Central memory CD8-positive, alpha-beta T cell (primary cell): ENCODE measurements at places on chromosomes 13 and 19.

DNA sequence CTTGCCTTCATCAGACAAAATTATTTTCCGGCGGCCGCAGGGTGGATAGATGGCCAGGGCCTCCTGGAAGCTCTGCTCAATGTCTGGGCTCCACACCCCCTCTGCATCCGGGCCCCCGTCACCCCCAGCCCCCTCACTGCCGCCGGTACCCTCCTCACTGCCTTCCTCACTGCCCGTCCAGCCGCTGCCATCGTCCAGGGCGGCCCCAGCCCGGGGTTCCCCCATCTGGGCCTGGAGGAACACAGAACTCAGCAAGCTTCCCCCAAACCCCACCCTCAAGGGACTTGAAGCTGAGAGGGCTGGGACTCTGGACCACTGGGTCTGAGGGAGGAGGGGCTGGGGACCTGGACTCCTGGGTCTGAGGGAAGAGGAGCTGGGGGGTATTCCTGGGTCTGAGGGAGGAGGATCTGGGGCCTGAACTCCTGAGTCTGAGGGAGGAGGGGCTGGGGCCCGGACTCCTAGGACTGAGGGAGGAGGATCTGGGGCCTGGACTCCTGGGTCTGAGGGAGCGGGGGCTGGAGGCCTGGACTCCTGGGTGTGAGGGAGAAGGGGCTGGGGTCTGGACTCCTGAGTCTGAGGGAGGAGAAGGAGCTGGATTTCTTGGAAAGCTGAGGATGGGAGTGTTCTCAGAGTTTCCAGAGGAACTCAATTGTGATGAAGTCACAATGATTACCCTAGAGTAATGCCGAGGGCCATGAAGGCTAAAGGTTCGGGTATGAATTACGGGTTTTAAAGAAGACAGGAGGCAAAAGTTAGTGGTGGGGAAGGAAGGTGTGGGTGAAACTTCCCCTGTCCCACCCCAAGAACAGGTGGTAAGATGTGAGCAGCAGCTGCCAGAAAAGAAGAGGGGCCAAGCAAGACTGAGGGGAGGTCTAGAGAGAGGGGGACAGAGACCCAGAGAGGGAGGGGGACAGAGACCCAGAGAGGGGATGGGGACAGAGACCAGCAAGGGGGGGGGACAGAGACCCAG is 2.1 kb downstream of the TEAD2 start:
- H3K36me3 ChIP-seq: peaks cover 3% of the 10 kb centered on the region
- no peak overlapping the region for H3K27ac ChIP-seq
- no peak overlapping the region for H3K4me3 ChIP-seq
- peaks cover 15% of the 10 kb centered on the region for H3K4me1 ChIP-seq

DNA sequence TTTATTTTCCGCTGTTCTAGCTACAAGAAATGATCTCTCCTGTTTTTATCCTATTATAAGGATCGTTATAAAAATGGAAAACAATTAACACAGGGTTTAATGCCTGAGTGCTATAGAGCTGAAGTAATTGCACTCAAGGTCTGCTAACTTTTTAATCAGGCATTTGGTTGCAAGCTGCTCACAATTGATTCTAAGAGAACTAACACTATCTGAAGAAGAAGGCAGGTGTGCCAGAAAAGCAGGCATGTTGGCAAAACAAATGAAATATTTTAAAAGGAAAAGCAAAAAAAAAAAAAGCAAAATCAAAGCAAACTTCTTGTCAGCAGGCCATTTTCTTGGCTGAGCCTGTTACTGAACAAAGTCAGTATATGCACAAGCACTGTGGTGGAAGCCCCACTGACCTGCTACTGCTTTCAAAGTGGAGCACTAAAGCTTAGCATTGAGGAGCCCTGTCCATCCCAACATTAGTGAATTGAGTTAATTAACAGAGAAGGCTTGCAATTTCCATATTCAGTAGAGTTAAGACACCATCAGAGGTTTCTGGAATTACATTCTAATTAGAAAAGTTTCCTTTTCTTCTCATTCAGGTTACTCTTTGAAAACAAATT is 574.2 kb downstream of the PCDH9 start:
- H3K4me3 ChIP-seq: no peak overlapping the region
- no peaks in the 10 kb centered on the region for H3K36me3 ChIP-seq
- DNase-seq: no peak
- H3K27ac ChIP-seq: no peak overlapping the region
- no peaks in the 10 kb centered on the region for H3K4me1 ChIP-seq
- no peaks in the 10 kb centered on the region for H3K27me3 ChIP-seq

DNA sequence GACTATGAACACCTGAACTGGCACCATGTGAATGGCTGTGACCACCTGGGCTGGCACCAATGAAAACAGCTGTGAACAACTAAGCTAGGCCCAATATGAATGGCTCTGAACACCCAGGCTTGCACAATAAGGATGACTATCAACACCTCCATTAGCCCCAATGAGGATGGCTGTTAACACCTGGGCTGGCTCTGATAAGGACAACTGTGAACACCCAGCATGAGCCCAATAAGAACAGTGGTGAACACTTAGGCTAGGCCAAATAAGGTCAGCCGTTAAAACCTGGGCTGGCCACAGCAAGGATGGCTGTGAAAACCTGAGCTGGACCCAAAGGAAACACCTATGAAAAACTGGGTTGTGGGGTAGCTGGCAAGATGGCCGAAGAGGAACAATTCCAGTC is 1163.1 kb downstream of the UQCRFS1 start:
- H3K27me3 ChIP-seq: no peaks in the 10 kb centered on the region
- no peak overlapping the region for H3K4me3 ChIP-seq
- no peak for DNase-seq
- no peaks in the 10 kb centered on the region for H3K36me3 ChIP-seq
- no peaks in the 10 kb centered on the region for H3K4me1 ChIP-seq

DNA sequence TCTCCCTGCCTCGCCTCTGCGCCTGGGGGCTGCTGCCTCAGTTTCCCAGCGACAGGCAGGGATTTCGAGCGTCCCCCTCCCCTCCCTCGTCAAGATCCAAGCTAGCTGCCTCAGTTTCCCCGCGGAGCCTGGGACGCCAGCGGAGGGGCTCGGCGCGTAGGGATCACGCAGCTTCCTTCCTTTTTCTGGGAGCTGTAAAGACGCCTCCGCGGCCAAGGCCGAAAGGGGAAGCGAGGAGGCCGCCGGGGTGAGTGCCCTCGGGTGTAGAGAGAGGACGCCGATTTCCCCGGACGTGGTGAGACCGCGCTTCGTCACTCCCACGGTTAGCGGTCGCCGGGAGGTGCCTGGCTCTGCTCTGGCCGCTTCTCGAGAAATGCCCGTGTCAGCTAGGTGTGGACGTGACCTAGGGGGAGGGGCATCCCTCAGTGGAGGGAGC is 722 bp upstream of the ICAM1 start:
- H3K27ac ChIP-seq: peak overlapping the region; percentile 94
- H3K36me3 ChIP-seq: peaks cover 17% of the 10 kb centered on the region
- H3K4me1 ChIP-seq: peaks cover 43% of the 10 kb centered on the region
- peak overlapping the region; percentile 83 for H3K4me3 ChIP-seq

GRCh38 chr13:30673669-30674521 is 56.2 kb downstream of the USPL1 start:
- H3K27me3 ChIP-seq: no peaks in the 10 kb centered on the region
- peak overlapping the region; percentile 99 for H3K27ac ChIP-seq
- peaks cover 17% of the 10 kb centered on the region for H3K4me1 ChIP-seq
- DNase-seq: peak; percentile 93

- no peaks in the 10 kb centered on the region for H3K27me3 ChIP-seq
- H3K4me3 ChIP-seq: peak overlapping the region; percentile 83
- H3K27ac ChIP-seq: no peak overlapping the region
- peaks cover 19% of the 10 kb centered on the region for H3K4me1 ChIP-seq
These were observed 2.5 kb downstream of the CDC34 start for GRCh38 chr19:534088-534487.

- no peak for DNase-seq
- no peaks in the 10 kb centered on the region for H3K27me3 ChIP-seq
- peaks cover 65% of the 10 kb centered on the region for H3K36me3 ChIP-seq
- H3K4me1 ChIP-seq: peaks cover 59% of the 10 kb centered on the region
These were observed 924 bp downstream of the RGCC start for GRCh38 chr13:41458187-41458760.

DNA sequence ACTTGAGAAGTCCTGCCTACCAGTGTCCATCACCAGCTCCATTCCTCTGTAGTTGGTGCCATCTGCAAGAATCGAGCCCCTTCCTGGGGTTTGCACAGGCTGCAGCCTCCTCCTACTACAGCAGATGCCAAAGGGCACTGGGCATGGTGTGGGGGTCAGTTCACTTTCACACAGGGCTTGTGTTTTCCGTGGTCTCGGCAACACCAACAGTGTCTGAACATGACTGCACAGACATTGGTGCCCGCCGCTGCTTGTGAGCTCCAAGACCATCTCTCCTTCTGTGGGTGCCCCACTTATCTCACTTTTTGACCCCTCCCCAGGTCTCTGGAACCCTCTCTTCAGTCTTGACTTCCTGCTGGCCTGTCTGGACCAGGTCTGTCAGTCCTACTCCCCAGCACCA is 15.2 kb downstream of the ZNF446 start:
- H3K27ac ChIP-seq: no peak overlapping the region
- no peaks in the 10 kb centered on the region for H3K27me3 ChIP-seq
- no peak overlapping the region for H3K4me3 ChIP-seq

DNA sequence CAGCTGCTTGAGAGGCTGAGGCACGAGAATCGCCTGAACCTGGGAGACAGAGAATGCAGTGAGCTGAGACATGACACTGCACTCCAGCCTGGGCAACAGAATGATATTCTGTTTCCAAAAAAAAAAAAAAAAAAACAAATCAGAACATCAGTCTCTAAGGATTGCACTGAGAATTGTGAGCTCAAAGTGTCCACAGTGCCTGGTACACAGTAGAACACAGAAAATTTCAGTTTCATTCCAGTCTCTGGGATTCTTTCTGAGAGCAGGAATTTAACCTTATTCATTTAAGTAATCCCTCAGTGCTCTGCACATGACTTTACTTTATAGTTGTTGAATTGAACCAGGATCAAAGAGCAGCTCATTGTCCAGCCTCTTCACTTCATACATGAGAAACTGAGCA is 25.9 kb upstream of the GATAD2A start:
- H3K36me3 ChIP-seq: peaks cover 5% of the 10 kb centered on the region
- no peak overlapping the region for H3K27ac ChIP-seq
- peaks cover 5% of the 10 kb centered on the region for H3K4me1 ChIP-seq
- H3K4me3 ChIP-seq: no peak overlapping the region
- DNase-seq: no peak

DNA sequence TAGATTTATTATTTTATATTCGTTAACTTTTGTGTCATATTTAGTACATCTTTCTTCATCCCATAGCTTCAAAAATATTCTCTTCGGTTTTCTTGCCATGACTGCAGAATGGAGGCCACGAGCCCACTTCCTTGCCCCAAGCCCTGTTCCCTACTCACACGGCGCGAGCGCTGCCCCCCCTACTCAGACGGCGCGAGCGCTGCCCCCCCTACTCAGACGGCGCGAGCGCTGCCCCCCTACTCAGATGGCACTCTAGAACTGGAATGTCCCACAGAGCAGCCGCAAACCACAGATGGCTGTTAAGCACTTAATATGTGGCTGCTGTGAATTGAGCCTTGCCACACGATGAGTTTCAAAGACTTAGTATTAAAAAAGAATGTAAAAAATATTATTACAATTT is 102.2 kb upstream of the PEG3 start:
- H3K27ac ChIP-seq: no peak overlapping the region
- no peak for DNase-seq
- H3K4me1 ChIP-seq: no peaks in the 10 kb centered on the region

- no peaks in the 10 kb centered on the region for H3K4me1 ChIP-seq
- H3K36me3 ChIP-seq: no peaks in the 10 kb centered on the region
- H3K27me3 ChIP-seq: peaks cover 8% of the 10 kb centered on the region
- no peak overlapping the region for H3K27ac ChIP-seq
These were observed 112.7 kb upstream of the TSHZ3 start for GRCh38 chr19:31461814-31462539.

DNA sequence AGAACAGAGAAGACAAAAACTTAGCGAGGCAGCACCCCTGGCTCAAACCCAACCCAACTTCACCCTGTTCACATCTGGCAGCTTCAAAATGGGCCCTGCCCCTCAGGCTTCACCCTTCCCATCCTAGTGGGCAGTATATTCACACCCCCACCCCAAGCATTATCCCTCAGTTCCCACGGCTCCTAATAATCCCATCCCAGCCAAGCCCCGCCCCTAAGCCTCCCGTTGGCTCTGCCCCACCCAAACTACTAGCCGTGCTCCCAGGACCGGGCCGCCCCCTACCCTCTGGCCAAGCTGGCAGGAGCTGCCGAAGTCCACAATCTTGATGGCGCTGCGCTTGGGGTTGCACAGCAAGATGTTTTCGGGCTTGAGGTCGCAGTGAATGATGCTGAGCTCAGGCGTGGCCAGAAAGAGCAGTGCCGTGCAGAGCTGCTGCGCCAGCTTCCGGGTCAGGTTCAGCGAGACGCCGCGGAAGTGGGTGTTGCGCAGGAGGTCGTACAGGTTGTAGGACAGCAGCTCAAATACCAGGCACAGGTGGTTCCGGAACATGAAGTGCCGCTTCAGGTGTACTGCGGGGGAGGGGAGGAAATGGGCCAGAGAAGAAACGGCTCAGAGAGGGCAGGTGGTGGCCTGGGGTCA is 5.8 kb downstream of the DYRK1B start:
- H3K36me3 ChIP-seq: peaks cover 36% of the 10 kb centered on the region
- peaks cover 43% of the 10 kb centered on the region for H3K4me1 ChIP-seq
- no peaks in the 10 kb centered on the region for H3K27me3 ChIP-seq
- H3K4me3 ChIP-seq: peak overlapping the region; percentile 76
- peak overlapping the region; percentile 90 for H3K27ac ChIP-seq

DNA sequence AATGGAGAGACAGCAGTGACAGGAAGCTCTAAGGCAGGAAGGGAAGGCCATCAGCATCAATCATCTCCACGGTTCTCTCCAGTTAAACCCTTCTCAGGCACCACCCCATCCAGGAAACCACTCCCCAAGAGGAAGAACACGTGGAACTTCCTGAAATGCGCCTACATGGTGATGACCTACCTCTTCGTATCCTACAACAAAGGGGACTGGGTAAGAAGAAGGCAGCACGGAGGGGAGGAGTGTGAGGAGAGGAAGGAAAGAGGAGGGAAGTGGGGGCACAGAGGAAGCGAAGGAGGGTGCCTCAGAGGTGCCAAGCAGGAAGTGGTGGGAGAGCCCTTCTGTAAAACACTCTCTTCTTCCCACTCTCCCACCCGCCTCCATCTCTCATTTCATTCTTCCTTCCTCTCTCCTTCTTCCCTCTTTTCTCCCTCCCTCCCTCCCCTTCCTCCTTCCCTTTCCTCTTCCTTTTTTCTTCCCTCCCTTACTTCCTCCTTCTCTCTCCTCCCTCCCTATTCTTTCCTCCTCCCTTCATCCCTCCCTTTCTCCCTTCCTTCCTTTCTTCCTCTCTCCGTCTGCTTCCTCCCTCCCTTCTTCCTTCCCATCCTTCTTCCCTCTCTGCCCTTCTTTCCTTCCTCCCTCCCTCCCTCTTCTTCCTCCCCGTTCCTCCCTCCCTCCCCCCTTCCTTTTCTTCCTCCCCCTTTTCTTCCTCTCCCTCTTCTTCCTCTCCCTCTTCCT is 12.6 kb downstream of the ZSCAN5A start:
- peak overlapping the region; percentile 18 for H3K27ac ChIP-seq
- peaks cover 6% of the 10 kb centered on the region for H3K36me3 ChIP-seq
- peak overlapping the region; percentile 50 for H3K4me3 ChIP-seq
- no peak for DNase-seq
- H3K4me1 ChIP-seq: peaks cover 26% of the 10 kb centered on the region
- no peaks in the 10 kb centered on the region for H3K27me3 ChIP-seq

DNA sequence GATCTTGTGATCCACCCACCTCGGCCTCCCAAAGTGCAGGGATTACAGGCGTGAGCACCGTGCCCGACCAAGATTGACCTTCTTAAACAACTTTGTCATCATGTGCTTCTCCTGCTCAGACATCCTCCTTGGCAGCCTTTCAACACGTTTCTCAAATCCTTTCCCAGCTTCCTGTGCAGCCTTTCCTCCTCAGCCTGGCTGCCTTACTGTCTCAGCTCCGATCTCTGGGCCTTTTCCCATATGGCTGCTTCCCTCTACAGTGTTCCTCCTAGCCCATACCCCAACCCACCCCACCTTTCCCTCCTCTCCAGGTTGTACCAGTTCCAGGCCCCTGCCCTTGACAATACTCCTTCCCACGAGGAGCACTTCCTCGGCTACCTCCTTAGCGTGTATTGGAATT is 7.2 kb downstream of the PHF11 start:
- H3K4me3 ChIP-seq: no peak overlapping the region
- H3K27ac ChIP-seq: no peak overlapping the region
